ENCODE measurements at places on chromosomes 3 and 15.

DNA sequence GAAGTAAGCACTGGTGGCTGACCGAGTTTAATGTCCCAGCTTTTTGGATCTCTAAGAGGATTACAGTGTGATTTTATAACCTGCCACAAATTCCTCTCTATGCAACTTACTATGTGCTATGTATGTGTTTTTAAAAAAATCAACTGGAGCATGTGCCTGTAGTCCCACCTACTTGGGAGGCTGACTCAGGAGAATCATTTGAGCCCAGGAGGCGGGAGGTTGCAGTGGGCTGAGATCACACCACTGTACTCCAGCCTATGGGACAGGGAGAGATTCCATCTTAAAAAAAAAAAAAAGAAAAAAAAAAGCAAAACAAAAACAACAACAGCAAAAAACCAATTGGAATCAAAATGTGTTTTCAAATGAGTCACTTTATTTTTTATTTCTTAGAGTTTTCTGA is 29.6 kb downstream of the DUT start:
- no peak for DNase-seq

GRCh38 chr15:68770216-68770615 is 50.5 kb downstream of the ANP32A start:
- no peak for DNase-seq

DNA sequence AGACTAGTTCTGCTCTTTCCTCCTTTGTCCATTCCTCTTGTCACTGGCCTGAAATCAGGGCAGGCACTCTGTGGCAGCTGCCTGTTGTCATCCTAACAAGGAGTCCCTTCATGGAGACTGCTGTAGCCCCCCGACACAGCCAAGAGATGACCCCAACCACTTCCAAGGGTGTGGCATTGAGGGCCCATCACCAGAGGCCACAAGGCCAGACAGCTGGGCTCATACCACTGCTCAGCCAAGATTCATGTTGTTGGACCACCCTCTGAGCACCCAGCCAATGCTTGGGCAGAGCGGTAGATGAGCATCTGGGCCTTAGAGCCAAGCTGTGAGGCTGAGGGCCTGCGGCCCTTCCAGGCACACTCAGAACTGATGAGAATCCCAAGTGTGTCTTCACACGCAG is 85.4 kb downstream of the EPHB1 start:
- no peak for DNase-seq

DNA sequence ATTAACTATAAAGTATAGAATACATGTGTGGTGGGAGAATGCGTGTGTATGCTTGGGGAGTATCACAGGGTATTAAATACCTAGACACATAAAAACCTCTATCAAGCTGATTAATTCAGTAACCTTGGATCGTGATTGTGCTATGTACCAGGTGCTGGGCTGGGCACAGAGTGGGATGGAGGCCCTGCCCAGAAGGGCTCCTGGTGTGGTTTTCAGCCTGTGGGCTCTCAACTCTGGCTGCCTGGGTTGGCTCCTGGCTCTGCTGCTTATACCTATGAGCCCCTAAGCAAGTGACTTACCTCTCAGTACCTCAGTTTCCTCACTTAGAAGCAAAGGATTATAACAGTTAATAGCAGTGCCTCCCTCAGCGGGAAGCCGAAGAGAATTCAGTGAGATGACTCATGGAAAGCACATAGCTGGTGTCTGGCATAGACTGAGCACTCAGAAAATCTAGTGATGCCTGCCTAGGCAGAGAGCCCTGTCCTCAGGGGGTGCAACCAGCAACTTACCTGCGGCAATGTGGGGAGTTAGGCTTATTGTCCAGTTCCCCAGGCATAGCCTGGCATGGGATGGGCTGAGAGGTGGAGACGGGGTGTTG is 90.6 kb upstream of the MYZAP start:
- no peak for DNase-seq

- no peak for DNase-seq
These were observed 43.6 kb upstream of the PDZRN3 start for GRCh38 chr3:73668391-73668790.

DNA sequence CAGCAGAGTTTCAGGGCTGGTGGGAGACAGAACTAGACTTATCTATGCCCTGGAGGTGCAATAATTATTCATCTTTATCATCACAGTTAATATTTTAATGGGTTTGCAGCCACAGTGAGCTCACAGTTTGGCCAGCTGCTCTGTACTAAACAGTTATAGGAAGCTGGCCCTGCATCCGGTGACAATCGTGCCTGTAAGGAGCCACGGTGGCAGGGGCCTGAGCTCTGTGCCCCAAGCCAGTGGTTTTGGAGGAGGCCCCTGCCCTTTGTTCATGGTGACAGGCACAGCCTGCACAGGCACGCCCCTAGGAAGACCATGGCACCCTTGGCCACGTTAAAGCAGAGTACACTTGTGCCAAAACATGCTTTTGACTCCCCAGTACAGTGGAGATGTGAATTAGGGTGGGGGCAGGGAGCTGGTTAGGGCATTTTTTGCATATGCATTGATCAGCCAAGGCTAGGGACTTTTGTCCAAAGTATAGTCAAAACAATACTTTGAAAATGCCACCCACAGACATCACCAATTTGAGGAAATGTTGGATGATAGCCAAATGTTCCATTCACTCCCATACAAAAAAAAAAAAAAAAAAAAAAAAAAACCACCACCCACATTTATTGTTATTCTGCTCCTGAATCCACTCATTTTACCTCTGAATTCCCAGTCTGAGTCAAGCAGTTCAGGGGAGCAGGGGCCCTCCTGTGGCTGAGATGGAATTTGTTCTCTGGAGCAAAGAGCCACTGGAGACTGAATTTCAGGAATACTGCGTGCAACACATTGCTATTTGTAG is 3.4 kb upstream of the RFTN1 start:
- DNase-seq, result no peak

Measured in amygdala (tissue), 56 donors.